ENCODE measurements at places on chromosomes 7 and 10.

- DNase-seq, result no peak
Measured at GRCh38 chr7:140691376-140692045, 5.0 kb upstream of the NDUFB2 start.

GRCh38 chr10:101400585-101400984 is 46.6 kb downstream of the BTRC start:
- no peak for DNase-seq

DNA sequence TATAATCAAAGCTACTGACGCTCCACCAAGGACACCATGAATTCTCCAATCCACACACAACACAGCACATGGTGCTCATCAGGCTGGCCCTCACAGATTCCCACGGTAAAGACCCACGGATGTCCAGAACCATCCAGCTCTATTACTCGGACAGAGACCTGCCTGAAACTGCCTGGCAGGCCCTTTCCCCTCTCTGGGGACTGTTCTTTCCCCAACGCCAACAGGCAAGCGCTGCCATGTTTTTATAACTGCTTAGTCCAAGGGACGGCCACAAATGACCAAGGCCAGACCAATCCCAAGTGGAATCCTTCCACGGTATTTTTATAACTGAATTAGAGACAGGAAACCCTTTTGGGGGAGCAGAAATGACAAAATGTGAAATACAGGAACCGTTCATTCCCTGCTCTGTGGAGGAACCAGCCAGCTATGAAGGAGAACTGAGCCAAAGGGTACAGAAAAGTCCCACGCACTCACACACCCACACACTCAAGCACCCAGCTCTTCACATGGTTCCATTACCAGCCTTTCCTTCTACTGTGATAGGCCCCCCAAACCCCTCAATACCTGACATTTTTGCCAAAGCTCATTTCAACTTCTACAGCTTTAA is 4.1 kb downstream of the PIP4K2A start:
- no peak for DNase-seq

GRCh38 chr7:130913639-130914553 is 179.9 kb upstream of the KLF14 start:
- no peak for DNase-seq

DNA sequence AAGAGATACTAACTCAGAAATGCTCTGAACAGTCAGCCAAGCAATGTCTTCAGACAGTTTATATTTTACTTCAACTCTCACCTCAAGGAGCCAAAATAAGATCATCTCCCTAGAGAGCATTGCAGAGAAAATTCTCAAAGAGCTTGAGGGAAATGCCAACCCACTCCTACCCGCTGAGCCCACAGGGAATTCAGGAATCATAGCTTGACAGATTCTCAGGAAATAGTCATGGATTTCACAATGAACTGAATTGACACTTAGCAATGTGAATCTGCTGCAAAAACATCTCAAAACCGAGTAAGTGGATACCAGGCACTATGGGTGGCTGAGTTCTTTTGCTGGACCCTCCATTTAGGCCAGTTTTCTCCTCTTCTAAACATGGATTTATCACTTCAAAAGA is 9.8 kb upstream of the PLAC9 start:
- no peak for DNase-seq

DNA sequence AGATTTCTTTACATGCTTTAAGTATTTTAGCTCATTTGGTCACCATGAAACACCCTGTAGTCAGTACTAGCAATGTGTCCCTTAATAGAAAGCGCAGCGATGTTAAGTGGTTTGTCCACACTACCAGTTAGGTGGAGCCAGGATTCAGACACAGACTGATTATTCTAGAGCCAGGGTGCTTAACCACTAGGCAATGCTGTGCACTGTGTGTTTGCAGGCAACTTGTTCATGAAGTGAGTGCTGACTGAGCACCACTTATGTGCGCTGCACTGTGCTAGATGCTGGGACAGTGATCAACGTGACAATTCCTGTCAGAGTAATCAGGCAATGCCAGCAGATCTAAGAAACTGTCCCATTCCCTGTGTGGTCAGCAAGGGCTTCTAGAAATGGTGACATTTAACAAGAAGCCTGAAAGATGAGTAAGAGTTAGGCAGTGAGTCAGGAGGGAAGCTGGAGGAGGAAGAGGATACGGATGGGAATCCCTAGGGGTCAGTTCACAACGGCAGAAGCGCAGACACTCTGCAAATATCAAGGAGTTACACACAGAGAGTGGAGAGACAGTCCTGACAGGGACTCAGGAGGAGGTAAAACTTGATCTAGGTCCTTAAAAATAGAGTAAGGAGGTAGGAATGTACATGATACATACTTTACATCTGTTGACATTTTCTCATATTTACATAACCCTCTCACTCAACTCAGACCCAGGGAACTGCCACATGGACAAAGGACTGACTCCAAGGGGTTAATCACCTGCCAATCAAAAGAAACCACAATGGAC is 69.7 kb upstream of the EGR2 start:
- no peak for DNase-seq

DNA sequence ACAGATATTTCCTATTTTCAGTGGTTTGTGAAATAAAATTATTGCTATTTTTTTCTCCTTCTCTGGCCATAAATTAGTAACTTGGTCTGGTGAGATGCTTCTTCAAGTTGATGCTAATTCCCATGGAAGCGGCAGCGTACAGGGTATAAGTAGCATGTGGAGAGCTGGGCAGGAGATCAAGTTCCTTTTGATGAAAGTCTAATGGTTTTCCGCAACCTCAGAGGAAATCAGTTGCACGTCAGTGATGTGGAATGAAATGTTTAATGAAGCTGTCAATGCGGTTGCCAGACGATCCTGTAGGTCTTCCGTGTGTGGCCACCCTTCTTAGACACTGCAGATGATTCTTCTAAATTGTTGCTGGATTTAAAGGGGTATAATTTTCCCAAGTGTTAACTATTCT is 236.4 kb upstream of the GRM3 start:
- no peak for DNase-seq

GRCh38 chr10:1685699-1686490 is 51.4 kb downstream of the ADARB2 start:
- DNase-seq, result no peak

- no peak for DNase-seq
Measured at GRCh38 chr7:33410266-33410665, 280.9 kb downstream of the BBS9 start.

GRCh38 chr10:116688241-116688711 is 54.1 kb downstream of the HSPA12A start:
- no peak for DNase-seq

DNA sequence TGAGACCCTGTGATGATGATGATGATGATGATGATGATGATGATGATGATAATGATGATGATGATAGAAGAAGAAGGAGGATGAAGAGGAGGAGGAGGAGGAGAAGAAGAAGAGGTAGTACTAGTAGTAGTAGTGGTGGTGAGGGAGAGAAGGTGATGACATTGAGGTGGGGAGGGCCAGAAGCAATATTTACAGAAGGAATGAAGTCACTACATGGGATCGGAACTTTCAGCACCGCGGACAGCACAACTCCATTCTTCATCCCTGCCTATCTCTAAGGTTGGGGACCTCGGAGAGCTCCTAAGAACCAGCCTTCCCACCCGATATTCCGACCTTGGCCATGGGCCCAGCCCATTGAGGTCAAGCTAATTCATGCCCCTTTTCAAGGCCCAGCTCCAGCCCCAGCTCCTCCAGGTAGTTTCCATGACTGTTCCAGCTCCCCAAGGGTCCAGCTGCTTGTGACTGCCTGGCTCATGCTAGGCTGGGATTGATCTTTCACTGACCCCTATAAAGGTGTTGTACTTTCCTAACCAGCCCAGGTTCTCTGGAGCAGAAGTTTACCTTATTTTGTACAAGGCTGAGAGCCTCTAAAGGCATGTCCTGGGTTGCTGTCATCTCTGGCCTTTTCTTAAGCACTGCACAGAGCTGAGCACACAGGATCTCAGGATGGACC is 10.3 kb downstream of the CRHR2 start:
- DNase-seq, result no peak

GRCh38 chr7:945147-945555 is 9.3 kb downstream of the ADAP1 start:
- DNase-seq, result no peak

- DNase-seq, result no peak
Measured at GRCh38 chr7:129258649-129259389, 34.0 kb downstream of the AHCYL2 start.

GRCh38 chr7:56105508-56105907 is 768 bp downstream of the CHCHD2 start:
- DNase-seq, result no peak

GRCh38 chr7:75042831-75043703 is 30.5 kb downstream of the RCC1L start:
- no peak for DNase-seq

GRCh38 chr7:142910031-142910433 is 23.5 kb downstream of the TRPV5 start:
- DNase-seq, result no peak

GRCh38 chr10:103980288-103980906 is 13.5 kb downstream of the SLK start:
- no peak for DNase-seq

DNA sequence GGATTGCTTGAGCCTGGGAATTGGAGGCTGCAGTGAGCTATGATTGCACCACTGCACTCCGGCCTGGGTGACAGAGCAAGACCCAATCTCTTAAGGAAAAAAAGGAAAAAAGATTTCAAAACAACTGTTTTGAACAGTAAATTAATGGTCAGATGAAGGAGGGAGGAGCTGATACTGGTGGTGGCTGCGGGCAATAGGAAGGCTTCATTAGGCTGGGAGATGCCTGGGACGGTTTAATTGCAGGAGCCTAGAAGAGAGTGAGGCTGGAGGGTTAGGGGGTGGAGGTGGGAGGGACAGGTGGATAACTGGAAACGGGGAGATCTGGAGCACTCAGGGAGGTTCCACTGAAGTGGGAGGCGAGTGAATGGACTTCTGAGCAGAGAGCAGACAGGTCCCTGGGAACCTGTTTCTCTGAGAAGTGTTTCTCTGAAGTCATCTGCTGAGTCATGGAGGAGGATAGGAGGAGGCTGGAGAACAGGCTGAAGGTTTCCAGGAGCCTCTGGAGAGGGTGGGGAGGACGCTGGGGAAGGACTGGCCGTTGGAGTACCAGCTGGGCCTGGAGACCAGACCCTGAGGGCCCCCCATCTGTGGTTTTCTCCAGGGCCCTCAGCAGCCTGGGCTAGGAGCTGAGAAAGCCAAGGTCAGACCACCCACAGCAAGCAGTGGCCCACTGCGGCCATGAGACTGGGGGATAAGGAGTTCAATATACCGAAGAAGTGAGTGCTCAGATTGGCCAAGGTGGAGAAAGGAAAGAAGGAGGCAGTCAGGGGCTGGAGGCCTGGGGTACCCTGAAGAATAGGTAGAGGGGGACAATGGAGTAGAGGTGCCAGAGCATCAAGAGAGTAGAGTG is 14.4 kb upstream of the YWHAG start:
- DNase-seq, result no peak
